Left lung (tissue), 14 donors: ENCODE measurements at places on chromosomes 11 and 22. TPM values are rescaled to one million over a fixed set of nuclear protein-coding genes. Genes with fewer than 3 reads are reported as not detected.
A peak's percentile ranks its signal among the peaks of the same experiment; 100 is the strongest.

- DNase-seq = no peak
- H3K36me3 ChIP-seq = no peaks in the 10 kb centered on the region
- no peak overlapping the region for H3K27ac ChIP-seq
Measured at GRCh38 chr11:122108192-122108799, 7.7 kb downstream of the BLID start.

The VWCE gene
- total RNA-seq = 0.55 TPM

DNA sequence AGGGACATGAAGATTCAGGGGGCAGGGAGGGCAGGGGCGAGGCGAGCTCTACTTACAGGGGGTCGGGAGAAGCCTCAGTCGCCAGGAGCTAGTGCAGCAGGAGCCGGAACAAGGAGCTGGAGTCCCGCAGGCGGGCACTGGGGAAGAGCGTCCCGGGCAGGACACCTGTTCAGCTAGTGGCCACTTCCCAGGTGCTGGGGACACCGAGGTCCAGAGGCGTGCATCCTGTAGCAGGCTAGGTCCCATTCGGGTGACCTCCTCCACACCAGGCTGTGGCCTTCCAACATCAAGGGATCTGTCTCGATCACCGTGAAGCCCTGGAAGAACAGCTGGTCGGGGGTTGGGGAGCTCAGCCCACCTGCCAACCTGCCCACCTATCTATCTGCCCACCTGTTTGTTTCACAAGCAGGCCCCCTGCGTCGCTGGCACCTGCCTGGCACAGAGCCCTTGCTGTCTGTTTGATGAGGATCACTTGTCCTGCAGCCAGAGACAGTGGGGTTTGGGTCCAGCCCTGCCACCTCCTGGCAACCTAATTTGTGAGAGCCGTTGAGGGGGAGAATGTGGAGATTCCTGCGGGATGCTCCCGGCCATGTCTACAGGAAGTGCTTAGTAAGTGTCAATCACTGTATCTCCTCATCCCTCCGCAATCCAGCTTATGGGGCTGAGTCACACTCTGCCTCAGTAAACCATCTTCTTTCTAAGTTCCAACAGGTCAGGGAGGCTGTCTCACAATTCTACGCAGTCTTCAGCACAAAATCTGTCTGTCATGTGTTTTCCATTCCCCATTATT is 940.9 kb downstream of the BRD1 start:
- H3K4me1 ChIP-seq = no peaks in the 10 kb centered on the region
- no peak overlapping the region for H3K27ac ChIP-seq
- no peak overlapping the region for H3K4me3 ChIP-seq
- peaks cover 41% of the 10 kb centered on the region for H3K27me3 ChIP-seq

The PGA3 gene
- not detected for total RNA-seq

GRCh38 chr11:116610190-116610589 is 162.6 kb downstream of the BUD13 start:
- H3K36me3 ChIP-seq = no peaks in the 10 kb centered on the region
- H3K4me1 ChIP-seq = no peaks in the 10 kb centered on the region
- H3K27me3 ChIP-seq = no peaks in the 10 kb centered on the region
- no peak overlapping the region for H3K4me3 ChIP-seq

DNA sequence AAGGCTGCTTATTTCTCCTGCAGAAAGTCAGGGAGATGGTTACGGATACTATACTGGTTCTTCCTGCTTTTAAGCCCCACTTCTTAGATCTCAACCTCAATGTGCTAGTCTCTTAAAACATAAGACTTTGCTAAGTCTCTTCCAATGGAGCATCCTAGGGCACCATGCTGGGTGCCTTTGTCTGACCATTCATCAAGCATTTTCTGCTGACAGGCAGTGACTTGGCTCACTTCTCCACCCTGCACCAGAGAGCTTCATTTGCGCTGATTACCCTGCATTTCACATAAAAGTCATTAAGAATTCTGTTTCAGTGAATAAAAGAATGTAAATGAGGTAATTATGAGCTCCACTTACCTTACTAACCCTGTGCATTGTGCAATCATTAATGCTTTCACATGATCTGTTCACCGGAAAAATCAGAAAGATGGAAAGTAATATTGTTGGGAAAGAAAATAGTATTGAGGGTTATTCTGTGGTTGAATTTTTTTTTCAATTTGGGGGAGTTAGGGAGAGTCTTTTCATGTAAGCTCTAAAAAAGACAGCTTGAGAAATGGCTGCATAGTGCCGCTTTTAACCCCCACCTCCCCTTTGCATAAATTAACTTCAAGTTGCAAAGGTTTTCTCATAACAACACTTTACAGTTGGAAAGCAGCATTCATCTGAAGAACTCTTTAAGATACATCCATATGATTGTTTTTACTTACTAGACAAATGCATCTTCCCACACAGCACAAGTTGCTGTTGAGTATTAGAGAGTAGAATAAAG is 677.3 kb upstream of the KIRREL3 start:
- H3K4me1 ChIP-seq = no peaks in the 10 kb centered on the region
- no peaks in the 10 kb centered on the region for H3K27me3 ChIP-seq
- no peaks in the 10 kb centered on the region for H3K36me3 ChIP-seq
- H3K4me3 ChIP-seq = no peak overlapping the region

GRCh38 chr11:11816511-11817314 is 25.1 kb upstream of the USP47 start:
- no peaks in the 10 kb centered on the region for H3K4me1 ChIP-seq
- H3K27me3 ChIP-seq = no peaks in the 10 kb centered on the region
- H3K36me3 ChIP-seq = no peaks in the 10 kb centered on the region
- H3K4me3 ChIP-seq = no peak overlapping the region

DNA sequence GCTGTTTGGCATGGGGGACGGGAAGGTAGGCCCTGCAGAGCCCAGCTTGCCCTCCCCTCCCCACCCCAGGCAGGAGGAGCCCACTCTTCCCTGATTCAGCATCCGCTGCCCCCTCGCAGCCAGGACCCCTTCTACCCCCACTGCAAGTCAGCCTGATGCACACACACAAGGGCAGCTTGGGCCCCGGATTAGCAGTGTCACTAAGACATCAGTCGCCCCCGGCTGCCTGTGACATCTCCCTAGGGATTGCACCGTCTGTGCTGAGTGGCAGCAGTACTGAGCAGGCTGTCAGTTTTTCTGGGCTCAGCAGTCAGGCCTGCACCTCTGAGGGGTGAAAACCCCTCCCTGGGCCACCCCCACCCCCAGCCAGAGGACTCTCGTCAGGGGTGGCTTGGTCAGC is 30.4 kb upstream of the SYT7 start:
- no peak overlapping the region for H3K27ac ChIP-seq
- no peaks in the 10 kb centered on the region for H3K27me3 ChIP-seq
- no peak overlapping the region for H3K4me3 ChIP-seq
- H3K4me1 ChIP-seq = no peaks in the 10 kb centered on the region
- no peaks in the 10 kb centered on the region for H3K36me3 ChIP-seq
- DNase-seq = no peak

GRCh38 chr11:21614961-21615360 is 577.9 kb upstream of the ANO5 start:
- no peaks in the 10 kb centered on the region for H3K27me3 ChIP-seq
- no peak for DNase-seq
- no peak overlapping the region for H3K4me3 ChIP-seq
- no peaks in the 10 kb centered on the region for H3K36me3 ChIP-seq
- H3K27ac ChIP-seq = no peak overlapping the region

DNA sequence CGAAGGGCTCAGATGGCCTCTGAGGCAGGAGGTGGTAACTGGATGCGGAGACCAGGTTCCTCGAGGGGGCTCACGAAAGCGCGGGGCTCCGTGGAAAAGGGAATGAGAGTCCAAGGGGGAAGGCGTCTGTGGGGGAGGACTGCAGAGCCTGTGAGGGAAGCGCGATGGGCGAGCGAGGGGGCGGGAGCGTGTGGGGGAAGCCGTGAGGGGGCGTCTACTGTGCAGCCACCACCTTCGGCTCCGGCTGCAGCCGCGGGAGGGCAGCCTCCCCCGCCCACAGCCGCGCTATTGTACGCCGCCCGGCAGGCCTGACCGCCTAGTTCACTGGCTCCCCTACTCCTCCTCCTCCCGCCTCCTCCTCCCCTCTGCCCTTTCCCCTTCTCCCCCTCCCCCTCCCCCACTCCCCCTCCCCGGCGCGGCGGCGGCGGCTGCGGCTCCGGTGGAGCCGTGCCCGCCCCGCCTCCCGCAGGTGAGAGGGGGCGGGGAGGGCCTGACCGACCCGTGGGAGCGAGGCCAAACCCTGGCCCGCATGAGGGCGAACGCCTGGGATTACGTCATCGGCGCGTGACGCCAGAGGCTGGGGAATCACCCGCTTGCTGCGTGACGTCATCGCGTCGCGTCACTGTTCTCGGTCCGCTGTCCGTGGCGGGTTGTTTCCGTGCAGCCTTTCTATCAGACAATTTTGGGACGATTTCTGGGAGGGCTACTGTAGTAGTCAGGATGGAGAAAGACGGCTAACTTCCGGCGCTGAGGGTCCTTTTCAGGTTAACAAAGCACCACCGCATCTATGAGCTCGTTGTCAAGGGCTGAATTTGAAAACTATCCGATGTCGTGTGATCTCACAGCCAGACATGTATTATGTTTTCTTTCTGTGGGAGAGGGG is at the start of gene PAK1:
Gene PAK1 (minus strand): TSS at position 294 of the 883 bp plus-strand sequence. CDS start 81,574 bp downstream, outside the sequence.
- peak within 1 kb of the TSS; percentile 75 for H3K27ac ChIP-seq
- H3K36me3 ChIP-seq = no peaks in the 10 kb centered on the region
- DNase-seq = peak; percentile 91
- peak within 1 kb of the TSS; percentile 64 for H3K4me3 ChIP-seq

DNA sequence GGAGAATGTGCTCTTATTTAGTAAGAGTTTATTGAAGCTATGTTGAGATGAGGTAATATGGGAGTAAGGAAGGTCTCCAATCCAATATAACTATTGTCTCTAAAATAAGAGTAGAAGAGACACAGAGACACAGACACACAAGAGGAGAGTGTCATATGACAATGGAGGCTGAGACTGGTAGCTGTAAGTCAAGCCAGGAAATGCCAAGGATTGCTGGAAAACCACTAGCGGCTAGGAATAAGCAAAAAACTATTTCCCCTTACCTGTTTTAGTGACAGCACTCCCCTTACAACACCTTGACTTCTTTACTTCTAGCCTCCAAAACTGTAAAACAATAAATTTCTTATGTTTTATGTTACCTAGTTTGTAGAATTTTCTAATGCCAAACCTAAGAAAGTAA is 1652.8 kb downstream of the LRRC4C start:
- H3K27ac ChIP-seq = no peak overlapping the region
- H3K4me3 ChIP-seq = no peak overlapping the region
- H3K4me1 ChIP-seq = no peaks in the 10 kb centered on the region
- H3K27me3 ChIP-seq = no peaks in the 10 kb centered on the region
- no peaks in the 10 kb centered on the region for H3K36me3 ChIP-seq

DNA sequence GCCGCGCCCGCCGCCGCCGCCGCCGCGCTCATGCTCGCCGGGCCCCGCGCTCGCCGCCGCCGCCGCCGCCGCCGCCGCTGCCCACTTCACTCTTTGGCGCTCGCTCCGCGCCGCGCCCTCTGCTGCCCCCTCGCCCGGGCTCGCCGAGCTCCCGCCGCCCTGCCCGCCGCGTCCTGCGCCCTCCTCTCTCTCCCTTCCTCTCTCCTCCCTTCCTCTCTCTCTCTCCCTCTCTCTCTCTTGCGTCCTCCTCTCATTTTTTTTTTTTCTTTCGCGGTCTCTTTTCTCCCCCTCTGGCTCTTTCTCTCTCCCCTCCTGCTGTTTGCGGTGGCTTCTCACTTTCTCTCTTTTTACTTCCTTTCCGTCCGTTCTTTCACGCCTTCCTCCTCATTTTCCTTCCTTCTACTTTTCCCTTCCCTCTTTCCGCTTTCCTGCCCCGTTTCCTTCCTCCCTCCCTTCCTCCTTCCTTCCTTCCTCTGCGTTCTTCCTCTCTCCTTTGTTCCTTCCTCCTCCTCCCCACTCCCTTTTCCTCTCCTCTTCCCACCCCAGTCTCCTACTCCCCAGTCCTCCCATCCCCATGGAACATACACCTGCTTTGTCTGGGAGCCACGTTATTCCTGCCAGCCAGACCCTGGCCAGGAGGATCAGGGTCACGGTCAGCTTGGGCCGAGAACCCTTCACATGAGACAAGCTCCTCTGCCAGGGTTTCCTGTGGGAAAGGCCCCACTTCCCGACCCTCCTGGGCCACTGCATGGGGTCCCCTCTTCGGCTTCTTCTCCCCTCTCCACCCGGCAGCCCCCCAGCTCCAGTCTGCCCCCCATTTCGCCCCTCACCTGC is 19.3 kb upstream of the SHISAL1 start:
- H3K36me3 ChIP-seq = no peaks in the 10 kb centered on the region
- H3K4me3 ChIP-seq = no peak overlapping the region
- no peak for DNase-seq
- peaks cover 17% of the 10 kb centered on the region for H3K4me1 ChIP-seq

- peak; percentile 46 for DNase-seq
- no peaks in the 10 kb centered on the region for H3K36me3 ChIP-seq
- H3K4me3 ChIP-seq = no peak overlapping the region
- H3K27me3 ChIP-seq = no peaks in the 10 kb centered on the region
Measured at GRCh38 chr11:92941676-92942571, 27.5 kb upstream of the MTNR1B start.

- H3K27ac ChIP-seq = no peak overlapping the region
- H3K27me3 ChIP-seq = no peaks in the 10 kb centered on the region
- H3K4me1 ChIP-seq = peaks cover 26% of the 10 kb centered on the region
- peaks cover 9% of the 10 kb centered on the region for H3K36me3 ChIP-seq
Measured at GRCh38 chr11:47264119-47264518, 5.8 kb upstream of the MADD start.

DNA sequence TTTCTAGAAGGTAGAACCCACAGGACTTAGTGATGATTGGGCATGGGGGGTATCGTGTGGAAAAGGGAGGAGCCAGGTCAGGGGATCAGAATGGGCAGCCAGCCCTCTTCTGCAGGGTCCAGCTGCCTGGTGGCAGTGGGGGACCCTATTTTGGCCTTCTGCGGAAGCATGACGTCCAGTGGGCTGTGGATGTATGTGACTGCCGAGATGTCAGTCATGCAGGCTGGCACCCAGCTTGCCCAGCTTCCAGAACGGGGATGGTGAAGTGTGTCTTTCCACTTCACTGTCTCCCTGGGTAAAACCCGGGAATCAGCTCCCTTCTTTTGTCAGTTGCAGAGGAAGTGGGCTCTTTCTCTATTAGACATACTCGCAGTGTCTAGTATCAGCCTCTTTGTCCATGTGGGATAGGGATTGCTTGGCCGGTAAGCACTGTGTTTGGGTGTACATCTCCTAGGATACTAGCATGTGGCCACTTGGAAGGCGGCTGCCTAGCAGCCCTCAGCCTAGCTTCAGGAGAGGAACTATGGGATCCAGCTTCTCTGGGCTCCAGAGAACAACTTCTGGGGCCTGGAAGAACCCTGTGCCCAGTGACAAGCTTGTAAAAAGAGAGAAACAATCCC is 51.4 kb downstream of the GRIK4 start:
- no peaks in the 10 kb centered on the region for H3K36me3 ChIP-seq
- H3K4me1 ChIP-seq = peaks cover 8% of the 10 kb centered on the region
- H3K4me3 ChIP-seq = no peak overlapping the region
- peaks cover 25% of the 10 kb centered on the region for H3K27me3 ChIP-seq
- no peak overlapping the region for H3K27ac ChIP-seq

- H3K27me3 ChIP-seq = no peaks in the 10 kb centered on the region
- H3K4me1 ChIP-seq = no peaks in the 10 kb centered on the region
- no peaks in the 10 kb centered on the region for H3K36me3 ChIP-seq
- no peak for DNase-seq
- no peak overlapping the region for H3K4me3 ChIP-seq
- H3K27ac ChIP-seq = no peak overlapping the region
Measured at GRCh38 chr22:43622886-43623285, 189.2 kb downstream of the EFCAB6 start.

The OR4X2 gene
- not detected for total RNA-seq

- DNase-seq = no peak
- no peaks in the 10 kb centered on the region for H3K27me3 ChIP-seq
Measured at GRCh38 chr11:110134110-110134509, 40.9 kb downstream of the ZC3H12C start.

The KLHDC7B gene
- total RNA-seq = 0.73 TPM
